Activated CD4-positive, alpha-beta T cell treated with anti-CD3 and anti-CD28 coated beads, Interleukin-2, Interleukin-6, amounts not matched to agents 100 ng/mL and 50 ng/mL, durations not matched to agents 16 hours and 8 hours (primary cell): ENCODE measurements at places on chromosomes 4 and X.

GRCh38 chr4:176767183-176767582, 25.5 kb downstream of the VEGFC start:
- DNase-seq: no peak

DNA sequence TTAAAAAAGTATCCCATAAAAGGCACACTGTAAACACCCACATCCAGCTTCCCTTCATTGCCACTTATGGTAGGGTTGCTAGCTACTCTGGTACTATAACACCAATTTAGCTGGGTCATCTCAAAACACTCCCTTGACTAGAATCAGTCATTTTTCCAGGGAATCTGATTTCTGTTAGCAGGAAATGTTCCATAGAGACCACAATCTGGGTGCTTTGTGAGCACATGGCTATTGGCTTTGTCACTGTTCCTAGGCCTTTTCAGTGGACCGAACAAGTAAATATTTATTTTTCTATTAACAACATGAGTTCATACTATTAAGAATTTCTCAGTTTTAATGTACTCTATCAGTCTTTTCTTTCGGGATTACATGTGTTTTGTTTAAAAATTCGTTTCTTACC, 404.7 kb upstream of the GNPDA2 start:
- no peak for DNase-seq

- DNase-seq: no peak
These were observed 122.0 kb downstream of the CT47B1 start for GRCh38 chrX:120753413-120754251.

GRCh38 chr4:174635732-174636131, 113.4 kb upstream of the HPGD start:
- no peak for DNase-seq

- DNase-seq: peak; percentile 24
These were observed 208.7 kb downstream of the SOWAHB start for GRCh38 chr4:76689145-76689817.

- DNase-seq: peak; percentile 61
These were observed 84.6 kb downstream of the RELL1 start for GRCh38 chr4:37601531-37601930.

DNA sequence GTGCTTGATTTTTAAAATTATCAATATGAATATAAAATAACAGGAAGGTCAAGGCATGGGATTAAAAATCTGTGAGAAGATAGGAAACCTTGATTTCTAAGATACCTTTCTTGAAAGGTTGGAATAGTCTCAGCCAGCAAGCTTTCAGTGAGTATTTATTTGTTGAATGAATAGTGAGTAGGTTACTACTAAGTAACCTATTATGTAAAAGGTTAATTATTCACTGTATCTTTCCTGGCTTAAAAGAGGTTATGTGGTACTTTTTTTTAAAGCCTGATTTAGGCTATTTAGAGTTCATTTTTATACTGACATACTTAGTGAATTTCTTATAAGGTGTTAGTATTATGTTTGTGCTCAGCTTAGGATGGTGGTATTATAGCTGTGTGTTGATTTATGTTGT, 123.5 kb downstream of the PTPN13 start:
- no peak for DNase-seq
